ENCODE measurements at places on chromosomes 11 and 22.

- H3K4me3 ChIP-seq = no peak overlapping the region
- peaks cover 10% of the 10 kb centered on the region for H3K36me3 ChIP-seq
- no peak for DNase-seq
- H3K27me3 ChIP-seq = no peaks in the 10 kb centered on the region
- no peaks in the 10 kb centered on the region for H3K4me1 ChIP-seq
- H3K27ac ChIP-seq = no peak overlapping the region
Measured at GRCh38 chr22:40258017-40258416, 80.3 kb downstream of the TNRC6B start.

DNA sequence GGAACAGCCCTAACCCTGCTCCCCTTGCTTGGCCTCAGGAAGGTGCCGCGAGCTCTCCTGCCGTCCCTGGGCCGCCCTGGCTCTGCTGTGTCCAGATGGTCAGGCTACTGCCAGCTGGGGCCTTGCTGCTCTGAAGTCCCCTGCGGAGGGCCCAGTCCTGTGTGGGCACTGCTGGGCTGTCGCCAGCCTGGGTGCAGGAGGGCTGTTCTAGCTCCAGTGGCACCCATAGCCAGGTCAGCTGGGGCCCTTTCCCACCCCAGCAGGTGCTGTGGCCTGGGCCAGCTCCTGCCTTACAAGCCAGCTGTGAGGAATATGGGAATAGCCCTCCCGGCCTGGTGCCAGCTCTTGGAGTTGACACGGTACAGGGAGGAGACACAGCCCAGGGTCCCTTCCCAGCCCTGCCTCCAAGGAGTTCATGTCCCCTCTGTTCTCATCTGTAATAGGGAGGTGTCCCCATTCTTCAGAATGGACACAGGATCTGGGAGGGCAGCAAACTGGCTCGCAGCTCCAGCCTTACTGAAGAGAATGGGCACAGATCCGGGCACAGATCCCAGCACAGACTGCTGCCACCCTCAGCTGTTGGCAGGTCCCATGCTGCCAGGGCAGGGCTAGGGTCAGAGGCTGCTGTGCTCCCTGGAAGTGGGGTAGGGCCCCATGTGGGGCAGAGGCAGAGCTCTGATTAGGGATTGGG is 3.9 kb downstream of the DERL3 start:
- DNase-seq = no peak
- H3K4me1 ChIP-seq = peaks cover 27% of the 10 kb centered on the region
- peak overlapping the region; percentile 80 for H3K27ac ChIP-seq

- no peaks in the 10 kb centered on the region for H3K27me3 ChIP-seq
- H3K4me3 ChIP-seq = no peak overlapping the region
- no peak overlapping the region for H3K27ac ChIP-seq
- H3K36me3 ChIP-seq = no peaks in the 10 kb centered on the region
- DNase-seq = no peak
Measured at GRCh38 chr22:16721961-16722360, 103.2 kb downstream of the XKR3 start.

DNA sequence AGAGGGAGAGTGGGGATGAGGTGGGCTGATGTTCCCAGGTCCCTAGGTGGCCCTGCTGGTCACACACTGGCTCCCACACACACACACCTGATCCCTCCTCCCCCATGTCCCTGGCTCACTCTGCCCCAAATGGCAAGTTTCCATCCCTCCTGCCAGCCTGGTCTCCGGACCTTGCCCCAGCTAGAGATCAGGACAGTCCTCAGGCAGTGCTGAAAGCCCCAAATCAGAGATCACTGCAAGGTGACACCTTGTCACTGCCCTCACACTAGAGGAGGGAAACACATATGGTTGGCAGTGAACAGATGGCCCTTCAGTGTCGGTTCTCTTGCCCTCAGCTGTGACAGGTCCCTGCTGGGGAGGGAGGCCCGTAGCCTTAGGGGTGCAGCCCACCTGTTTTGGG is 7.6 kb downstream of the TMPRSS5 start:
- no peak overlapping the region for H3K4me3 ChIP-seq
- no peaks in the 10 kb centered on the region for H3K36me3 ChIP-seq
- H3K4me1 ChIP-seq = no peaks in the 10 kb centered on the region
- DNase-seq = no peak
- H3K27ac ChIP-seq = no peak overlapping the region
- H3K27me3 ChIP-seq = no peaks in the 10 kb centered on the region

DNA sequence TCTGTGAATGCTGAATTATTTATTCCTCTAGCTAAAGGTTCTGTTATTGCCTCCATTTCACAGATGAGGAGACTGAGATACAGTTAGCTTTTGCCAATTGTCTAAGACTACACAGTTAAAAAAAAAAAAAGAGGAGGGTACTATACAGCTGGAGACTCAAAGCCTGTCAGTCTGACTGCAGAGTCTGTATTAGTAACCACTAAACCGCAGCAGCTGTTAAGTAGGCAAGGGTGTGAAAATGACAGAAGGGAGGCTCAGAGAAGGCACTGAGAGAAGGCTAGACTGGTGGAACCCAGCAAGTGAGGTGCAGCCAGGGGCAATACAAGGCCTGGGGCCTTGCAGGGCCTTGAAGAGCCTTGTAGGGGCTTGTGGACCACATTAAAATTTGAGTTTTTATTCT is 181.2 kb downstream of the CSNK2A3 start:
- no peaks in the 10 kb centered on the region for H3K36me3 ChIP-seq
- no peaks in the 10 kb centered on the region for H3K27me3 ChIP-seq
- peaks cover 5% of the 10 kb centered on the region for H3K4me1 ChIP-seq
- DNase-seq = peak; percentile 3
- H3K4me3 ChIP-seq = no peak overlapping the region

DNA sequence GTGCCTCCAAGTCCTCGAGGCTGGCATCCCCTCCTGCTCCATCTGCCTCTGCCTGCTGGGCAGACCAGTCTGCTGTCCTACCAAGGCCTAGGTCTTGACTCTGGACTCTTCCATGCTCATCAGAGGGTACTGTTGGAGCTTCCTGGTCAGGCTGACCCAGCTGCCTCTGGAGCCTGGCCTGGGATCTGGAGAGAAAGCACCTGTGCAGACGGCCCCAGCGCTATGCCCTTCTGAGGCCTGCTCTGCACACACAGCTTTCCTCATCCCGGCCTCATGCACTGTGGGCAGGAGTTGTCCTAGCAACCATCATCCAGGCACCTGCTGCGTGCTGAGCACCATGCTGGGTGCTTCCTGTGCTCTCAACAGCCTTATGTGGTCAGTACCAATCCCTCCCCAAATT is 70.8 kb downstream of the CDKN1C start:
- DNase-seq = no peak
- H3K4me3 ChIP-seq = no peak overlapping the region
- no peaks in the 10 kb centered on the region for H3K36me3 ChIP-seq
- no peak overlapping the region for H3K27ac ChIP-seq
- peaks cover 31% of the 10 kb centered on the region for H3K4me1 ChIP-seq

DNA sequence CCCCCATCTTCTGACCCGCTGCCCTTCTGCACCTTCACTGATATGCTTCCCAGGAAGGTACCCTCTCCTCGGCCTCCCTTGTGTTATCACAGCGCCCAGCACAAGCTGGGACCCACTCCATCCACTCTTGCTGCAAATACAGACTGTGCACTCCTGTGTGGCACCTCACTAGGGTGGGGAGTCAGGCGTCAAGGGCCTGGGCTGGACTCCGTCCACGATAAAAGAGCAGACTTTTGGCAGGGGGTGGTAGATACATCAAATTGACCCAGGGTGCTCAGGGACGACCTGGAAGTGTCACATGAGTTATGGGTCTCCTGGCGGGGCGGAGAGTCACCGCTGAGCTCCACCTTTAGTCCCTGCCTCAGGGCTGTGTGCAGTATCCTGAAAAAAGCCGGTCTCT is 908 bp downstream of the TRPM5 start:
- H3K27me3 ChIP-seq = peaks cover 95% of the 10 kb centered on the region
- H3K4me3 ChIP-seq = no peak overlapping the region
- no peak overlapping the region for H3K27ac ChIP-seq
- no peaks in the 10 kb centered on the region for H3K36me3 ChIP-seq
- H3K4me1 ChIP-seq = no peaks in the 10 kb centered on the region

DNA sequence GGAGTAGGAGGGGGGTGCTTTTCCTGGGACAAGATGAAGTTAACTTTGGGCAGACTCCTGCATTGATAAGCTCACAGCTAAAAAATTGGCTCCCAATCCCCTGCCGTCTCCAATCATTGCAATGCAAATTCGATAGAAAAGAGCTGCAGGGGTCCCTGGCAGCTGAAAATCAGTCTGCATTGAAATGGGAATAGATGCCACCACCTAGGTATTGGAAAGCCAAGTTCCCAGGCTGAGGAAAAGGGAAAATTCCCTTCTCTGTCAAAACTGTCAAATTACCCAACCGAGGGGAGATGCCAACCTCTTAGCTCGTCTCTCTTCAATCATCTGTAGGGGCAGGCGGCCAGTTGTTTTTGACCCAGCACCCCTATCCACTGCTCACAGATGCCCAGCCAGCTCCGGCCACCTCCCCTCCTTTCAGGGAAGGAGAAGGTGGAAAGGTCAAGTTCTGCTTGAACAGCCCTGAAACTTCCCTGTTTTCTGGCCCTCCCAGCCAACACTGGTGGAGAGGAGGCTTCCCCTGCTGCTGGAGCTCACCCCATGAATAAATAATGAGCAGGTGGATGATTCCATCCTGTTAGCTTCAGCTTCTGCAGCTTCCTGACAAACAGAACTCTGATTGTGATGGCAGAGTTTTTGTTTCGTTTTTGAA is 916.3 kb downstream of the TBC1D22A start:
- H3K27me3 ChIP-seq = no peaks in the 10 kb centered on the region
- no peaks in the 10 kb centered on the region for H3K4me1 ChIP-seq
- H3K27ac ChIP-seq = no peak overlapping the region
- no peak overlapping the region for H3K4me3 ChIP-seq

DNA sequence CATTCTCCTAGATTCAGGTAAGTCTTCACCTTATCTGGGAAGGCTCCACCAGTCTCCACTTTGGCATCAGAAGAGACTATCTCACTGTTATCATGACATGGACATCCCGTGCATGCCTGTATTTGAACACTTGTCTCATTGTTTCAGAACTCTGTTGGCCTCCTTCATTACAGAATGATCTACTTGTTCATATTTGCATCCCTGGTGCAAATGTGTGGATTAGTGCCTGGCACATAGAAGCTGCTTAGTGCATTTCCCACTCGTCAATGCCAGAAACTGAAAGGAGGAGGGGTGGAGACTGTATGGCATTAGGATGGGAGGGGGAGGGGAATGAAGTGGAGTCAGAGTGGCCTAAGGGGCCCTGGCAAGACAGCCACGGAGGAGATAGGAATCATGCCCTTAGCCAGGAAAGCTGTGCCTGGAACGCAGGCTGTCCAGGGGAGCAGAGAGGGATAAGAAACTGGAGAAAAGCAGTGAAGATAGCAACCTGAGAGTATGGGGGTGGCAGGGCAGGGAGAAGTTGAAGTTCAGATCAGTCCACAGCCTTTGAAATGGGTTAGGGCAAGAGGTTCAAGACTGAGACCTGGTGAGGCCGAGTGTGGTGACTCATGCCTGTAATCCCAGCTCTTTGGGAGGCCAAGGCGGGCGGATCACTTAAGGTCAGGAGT is 53.8 kb upstream of the CAPRIN1 start:
- no peaks in the 10 kb centered on the region for H3K36me3 ChIP-seq
- H3K4me1 ChIP-seq = peaks cover 5% of the 10 kb centered on the region
- DNase-seq = peak; percentile 19

- no peak for DNase-seq
- no peaks in the 10 kb centered on the region for H3K36me3 ChIP-seq
- no peaks in the 10 kb centered on the region for H3K27me3 ChIP-seq
- no peak overlapping the region for H3K4me3 ChIP-seq
Measured at GRCh38 chr11:22512457-22512856, 113.2 kb downstream of the FANCF start.

GRCh38 chr11:57798905-57799559 is 37.4 kb downstream of the CTNND1 start:
- no peaks in the 10 kb centered on the region for H3K27me3 ChIP-seq
- peaks cover 14% of the 10 kb centered on the region for H3K4me1 ChIP-seq
- peaks cover 54% of the 10 kb centered on the region for H3K36me3 ChIP-seq
- peak; percentile 66 for DNase-seq
- H3K4me3 ChIP-seq = no peak overlapping the region
- H3K27ac ChIP-seq = peak overlapping the region; percentile 85

- no peaks in the 10 kb centered on the region for H3K27me3 ChIP-seq
- H3K4me3 ChIP-seq = no peak overlapping the region
- DNase-seq = no peak
- H3K4me1 ChIP-seq = no peaks in the 10 kb centered on the region
- no peak overlapping the region for H3K27ac ChIP-seq
Measured at GRCh38 chr11:131099013-131099412, 182.7 kb upstream of the SNX19 start.

DNA sequence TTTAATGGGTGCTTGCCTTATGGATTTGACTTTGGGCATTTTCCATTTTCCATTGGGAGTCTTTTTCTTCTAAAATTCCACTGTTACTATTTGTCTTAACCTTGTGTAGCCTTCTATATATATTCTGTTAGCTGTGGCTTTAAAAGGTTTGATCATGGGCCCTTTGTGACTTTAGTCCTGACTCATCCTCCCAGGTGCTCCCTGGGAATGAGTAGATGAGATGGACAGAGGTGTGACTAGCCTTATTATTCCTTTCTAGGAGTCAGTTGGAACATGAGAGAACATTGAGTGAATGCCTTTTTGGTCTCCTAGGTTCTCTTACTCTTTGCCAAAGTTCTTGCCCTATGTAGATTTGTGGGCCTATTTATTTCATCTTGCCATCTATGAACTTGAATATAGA is 39.0 kb downstream of the DDX10 start:
- H3K4me3 ChIP-seq = no peak overlapping the region
- no peaks in the 10 kb centered on the region for H3K4me1 ChIP-seq
- H3K27ac ChIP-seq = no peak overlapping the region
- H3K36me3 ChIP-seq = peaks cover 14% of the 10 kb centered on the region

GRCh38 chr22:27903805-27904473 is 15.1 kb downstream of the PITPNB start:
- H3K4me3 ChIP-seq = no peak overlapping the region
- H3K27ac ChIP-seq = peak overlapping the region; percentile 61
- peaks cover 37% of the 10 kb centered on the region for H3K36me3 ChIP-seq
- H3K27me3 ChIP-seq = no peaks in the 10 kb centered on the region

- H3K27ac ChIP-seq = no peak overlapping the region
- H3K4me1 ChIP-seq = peaks cover 14% of the 10 kb centered on the region
- no peaks in the 10 kb centered on the region for H3K36me3 ChIP-seq
- no peaks in the 10 kb centered on the region for H3K27me3 ChIP-seq
Measured at GRCh38 chr11:48051217-48051830, 71.0 kb downstream of the PTPRJ start.

DNA sequence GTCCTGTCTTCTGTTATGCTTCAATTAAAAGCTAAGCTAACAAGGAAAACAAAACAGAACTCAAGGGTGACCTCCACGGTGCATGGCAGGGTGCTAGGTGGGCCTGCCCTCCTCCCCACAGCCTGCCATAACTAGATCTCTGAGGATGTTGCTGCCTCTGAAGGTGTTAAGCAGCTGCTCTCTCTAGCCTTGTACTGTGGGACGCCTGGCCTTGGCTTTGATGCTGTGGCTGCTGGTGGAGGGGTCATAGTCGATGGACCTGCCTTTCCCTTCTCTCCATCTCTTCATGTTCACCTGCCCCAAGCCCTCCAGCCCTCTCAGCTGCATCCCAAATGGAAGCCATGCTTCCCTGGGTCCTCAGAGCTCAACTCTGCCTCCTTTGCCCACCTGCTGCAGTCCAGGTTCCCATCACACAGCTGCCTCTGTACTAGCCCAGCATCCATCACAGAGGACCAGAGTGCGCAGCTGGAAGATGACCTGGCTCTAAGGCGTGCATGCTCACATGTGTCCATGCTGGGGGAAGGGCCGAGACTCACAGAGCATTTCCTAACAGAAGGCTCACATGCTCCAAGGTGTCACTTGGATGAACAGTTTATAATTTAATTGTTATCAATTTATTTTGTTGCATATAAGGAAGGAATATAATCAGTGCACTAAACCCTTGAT is 180.3 kb upstream of the E2F8 start:
- no peak overlapping the region for H3K4me3 ChIP-seq
- no peak overlapping the region for H3K27ac ChIP-seq
- no peaks in the 10 kb centered on the region for H3K36me3 ChIP-seq
- H3K27me3 ChIP-seq = no peaks in the 10 kb centered on the region
- no peak for DNase-seq

All from cardiac muscle cell (in vitro differentiated cells and primary cell).